ENCODE measurements at places on chromosomes 2 and 18.
A peak's percentile ranks its signal among the peaks of the same experiment; 100 is the strongest.

DNA sequence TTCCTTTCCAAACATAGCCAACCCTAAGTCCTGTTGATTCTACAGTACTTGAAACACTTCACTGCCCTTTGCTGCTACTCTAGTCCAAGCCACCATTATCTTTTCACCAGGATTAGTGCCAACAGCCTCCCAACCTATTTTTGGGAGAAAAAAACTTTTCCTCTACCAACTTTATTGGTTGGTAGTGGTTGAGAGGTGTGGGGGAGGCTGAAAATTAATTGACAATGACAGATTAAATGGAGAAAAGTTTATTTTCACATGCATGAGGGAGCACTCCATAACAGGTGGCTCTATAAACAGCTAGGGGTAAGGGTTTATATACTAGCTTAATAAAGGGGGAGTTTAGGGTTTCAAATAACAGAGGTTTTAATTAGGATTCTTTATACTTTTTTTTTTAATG is 37.8 kb upstream of the ITPRID2 start:
- DNase-seq, result no peak

- no peak for DNase-seq
Measured at GRCh38 chr2:204004912-204005311, 68.3 kb downstream of the ICOS start.

DNA sequence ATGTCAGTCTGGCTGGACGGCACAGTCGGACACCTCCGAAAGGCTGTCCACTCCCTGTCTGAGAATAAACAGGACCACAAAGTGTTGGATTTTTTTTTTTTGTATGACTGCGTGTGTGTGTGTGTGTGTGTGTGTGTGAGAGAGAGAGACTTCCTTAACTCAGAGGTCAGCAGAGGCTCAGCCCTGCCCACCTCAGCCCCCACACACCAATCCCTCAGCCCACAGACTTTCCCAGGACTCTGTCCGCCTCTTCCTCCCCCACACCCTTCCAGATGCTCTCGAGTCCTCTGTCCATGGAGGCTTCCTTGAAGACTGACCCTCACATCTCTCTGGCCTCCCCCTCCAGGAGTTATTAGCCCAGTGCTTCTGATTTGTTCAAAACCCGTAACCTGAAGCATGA is 147.3 kb downstream of the BCL11A start:
- DNase-seq, result no peak

- DNase-seq, result no peak
Measured at GRCh38 chr2:108575132-108575966, 41.1 kb downstream of the LIMS1 start.

DNA sequence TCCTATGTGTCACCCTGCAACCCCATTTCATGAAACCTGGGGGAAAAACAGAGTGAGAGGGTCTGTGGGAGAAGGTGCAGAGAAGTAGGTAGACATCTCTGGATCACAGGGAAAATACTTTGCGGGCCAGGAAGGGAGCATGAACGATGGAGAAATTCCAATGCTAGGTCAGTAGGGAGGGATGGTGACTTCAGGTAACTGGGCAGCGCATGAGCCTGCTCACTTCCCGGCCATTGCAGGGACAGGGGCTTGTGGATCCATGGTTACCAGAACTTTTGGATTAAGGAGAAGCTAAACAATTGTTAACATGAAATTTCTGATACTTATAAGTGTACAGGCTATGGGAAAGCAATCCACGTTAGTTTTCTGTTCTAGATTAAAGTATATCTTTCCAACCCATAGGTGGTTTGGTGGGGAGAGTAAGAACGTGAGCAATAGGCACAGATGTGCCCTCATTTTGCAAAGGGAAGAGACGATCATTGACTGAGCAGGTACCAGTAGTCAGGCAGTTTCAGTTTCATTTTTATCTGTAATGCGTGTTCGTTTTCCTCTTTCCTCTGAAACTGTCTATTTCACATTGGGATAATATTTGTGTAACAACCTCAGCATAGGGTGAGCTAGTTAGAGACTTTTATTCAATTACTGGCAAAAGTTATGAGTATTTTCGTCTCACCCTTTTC is 65.0 kb downstream of the NYAP2 start:
- no peak for DNase-seq

DNA sequence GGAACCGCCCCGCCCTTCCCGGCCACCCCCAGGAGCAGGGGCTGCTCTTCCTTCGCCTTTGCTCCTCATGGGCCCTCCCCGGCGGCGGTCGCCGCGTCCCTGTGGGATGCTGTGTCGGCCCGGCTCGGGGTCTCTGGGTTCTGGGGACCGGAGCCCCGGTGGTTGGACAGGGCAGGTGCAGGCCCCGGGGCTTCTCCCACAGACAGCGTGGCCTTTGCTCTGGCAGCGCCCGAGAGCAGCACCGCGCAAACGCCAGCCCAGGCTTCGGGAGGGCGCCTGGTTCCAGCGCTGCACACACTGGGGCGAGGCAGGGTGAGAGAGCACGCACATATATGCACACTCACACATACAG is 9.0 kb upstream of the KCNG2 start:
- DNase-seq, result no peak

DNA sequence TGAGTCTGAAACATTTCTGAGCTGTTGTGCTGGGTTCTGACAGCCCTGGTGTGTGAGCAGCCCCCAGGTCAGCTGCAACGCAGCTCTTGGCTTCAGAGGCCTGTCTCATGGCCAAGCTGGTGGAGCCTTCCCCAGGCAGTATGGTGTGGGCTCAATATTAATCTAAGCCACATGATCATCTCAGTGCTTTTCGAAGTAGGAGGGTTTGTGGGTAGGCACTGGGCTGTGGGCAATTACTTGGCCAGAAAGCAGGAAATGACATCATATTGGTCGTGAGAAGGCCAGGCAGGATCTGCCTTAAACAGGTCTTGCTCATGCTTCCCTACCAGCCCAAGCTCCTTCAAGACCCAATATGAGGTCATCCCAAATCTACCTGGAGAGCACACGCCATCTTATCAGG is 26.9 kb downstream of the LOXHD1 start:
- DNase-seq, result no peak

DNA sequence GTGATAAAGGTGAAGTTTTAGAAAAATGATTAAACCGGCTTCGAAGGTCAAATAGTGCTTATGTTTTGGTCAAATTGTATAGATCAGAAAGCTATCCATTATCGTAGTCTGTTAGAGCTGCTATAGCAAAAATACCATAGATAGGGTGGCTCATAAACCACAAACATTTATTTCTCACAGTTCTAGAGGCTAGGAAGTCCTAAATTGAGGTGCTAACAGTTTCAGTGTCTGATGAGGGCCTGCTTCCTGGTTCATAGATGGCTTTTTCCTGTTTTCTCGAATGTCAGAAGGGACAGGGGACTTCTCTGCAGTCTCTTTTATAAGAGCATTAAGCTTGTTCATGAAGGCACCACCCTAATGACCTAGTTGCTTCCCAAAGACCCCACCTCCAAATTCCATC is 186.6 kb upstream of the ERBB4 start:
- no peak for DNase-seq

- DNase-seq, result no peak
Measured at GRCh38 chr2:38735999-38736320, 15.2 kb downstream of the SRSF7 start.

- no peak for DNase-seq
Measured at GRCh38 chr2:36701918-36702317, 5.4 kb downstream of the VIT start.

DNA sequence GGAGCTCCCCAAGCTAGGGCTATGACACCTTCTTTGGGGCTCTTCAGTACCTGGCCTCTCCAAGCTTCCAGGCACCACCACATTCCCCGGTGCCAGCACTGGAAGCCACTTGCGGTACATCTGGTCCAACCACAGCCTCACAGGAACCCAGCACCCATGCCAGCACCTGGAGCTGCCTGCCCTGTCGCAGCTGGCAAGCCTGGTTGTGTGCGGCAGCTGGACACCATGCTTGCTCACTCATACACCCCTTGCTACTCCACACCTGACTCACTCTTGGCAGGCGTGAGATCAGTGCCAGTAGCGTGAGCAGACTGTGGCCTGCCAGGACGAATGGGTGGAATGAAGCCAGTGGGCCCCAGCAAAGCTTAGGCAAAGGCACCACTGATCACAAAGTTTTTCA is 34.0 kb downstream of the LRRTM4 start:
- no peak for DNase-seq

DNA sequence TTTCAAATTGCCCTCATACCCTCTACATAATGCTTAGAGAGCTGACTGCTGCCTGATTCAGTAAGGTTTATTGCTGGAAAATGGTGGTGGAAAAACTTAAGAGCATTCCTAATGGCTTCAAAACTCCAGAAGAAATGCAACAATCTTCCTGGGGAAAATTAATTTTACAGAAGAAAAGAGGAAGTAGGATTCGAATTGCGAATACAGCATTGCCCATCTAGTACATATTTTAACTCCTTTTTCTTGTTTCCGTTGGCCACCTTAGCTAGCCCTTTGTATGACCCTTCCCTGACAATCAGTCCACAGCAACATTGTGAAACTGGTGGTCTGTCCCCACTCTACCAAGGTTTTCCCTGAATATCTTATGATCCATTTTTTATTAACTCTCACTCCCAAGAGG is 224.7 kb downstream of the MTX2 start:
- no peak for DNase-seq

DNA sequence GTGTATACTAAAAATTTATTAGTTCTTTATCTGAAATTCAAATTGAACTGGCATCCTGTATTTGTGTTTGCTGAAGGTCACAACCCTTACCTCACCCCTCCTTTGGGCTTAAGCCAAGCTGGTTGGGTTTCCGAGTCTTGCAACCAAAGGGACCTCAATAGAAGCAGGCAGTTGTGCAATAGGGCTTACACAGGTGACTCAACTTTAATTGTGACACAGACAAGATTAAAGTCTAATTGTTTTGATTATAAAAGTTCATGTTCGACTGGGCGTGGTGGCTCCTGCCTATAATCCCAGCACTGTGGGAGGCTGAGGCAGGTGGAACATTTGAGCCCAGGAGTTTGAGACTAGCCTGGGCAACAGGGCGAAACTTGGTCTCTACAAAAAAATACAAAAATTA is 71.5 kb downstream of the RAB31 start:
- no peak for DNase-seq

DNA sequence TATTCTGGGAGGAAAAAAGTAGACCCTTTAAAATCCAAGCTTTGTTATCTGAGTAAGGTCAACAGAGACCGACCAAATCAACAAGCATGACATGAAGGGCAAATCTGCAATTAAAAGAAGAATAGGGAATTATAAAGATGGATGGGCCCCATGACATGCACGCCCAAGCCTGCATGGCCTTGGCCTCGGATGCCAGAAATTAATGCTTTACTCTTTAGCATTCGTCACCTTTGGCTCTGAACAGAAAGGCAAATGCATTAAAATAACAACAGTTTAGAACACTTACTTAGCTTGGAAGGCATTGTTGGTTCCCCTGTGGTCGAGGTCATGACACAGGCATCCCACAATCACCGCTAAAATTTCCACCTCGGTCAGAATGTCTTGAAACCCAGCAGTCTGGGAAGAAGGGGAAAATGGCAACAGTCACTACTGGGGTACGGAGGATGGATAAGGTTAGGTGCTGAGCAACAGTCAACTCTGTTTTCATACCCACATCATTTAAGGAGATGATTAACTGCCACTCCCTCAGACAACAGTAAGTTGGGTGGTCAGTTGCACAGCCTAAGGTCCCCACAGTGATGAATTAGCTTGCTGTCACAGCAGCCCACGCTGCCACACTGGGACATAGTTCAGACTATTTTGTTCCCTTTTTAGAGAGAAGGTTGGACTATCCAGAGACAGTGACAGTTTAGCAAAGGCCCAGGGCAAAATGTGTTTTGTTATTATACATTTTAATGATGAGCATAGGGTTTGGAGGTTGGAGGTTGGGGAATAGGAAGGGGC is 319.1 kb downstream of the AGPS start:
- DNase-seq, result no peak

DNA sequence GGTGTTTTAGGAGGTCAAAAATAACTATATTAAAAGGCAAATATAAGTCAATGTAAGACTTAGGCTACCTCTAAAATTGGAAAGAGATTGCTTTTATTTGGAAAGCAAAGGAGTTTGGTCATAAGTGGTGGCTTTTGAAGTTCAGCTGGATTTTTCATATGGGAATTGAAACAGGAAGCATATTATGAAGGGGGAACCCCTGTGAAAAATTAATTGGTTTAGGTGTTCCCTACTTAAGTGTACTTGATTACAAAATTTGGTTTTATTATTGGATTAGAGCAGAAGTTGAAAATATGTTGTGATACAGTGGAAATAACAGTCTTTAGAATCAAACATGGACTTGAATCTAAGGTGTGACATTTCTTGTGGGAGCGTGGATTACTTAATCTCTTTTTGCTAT is 121.4 kb upstream of the TTC27 start:
- no peak for DNase-seq

DNA sequence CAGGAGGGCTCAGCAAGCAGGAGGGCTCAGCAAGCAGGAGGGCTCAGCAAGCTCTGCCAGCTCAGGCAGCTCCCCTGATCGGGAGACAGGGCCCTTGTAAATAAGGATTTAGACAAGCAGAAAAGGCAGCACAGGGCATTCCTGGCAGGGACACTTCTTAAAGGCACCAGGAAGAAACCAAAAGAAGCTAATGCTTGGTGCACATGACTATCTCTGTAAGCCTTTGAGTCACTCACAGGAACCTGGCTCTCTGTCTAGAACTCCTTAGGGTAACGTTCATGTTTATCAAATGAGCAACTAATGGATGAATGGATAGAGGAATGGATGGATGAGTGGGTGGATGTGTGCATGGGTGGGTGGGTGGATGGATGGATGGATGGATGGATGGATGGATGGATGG is 28.4 kb downstream of the TMEM37 start:
- no peak for DNase-seq

DNA sequence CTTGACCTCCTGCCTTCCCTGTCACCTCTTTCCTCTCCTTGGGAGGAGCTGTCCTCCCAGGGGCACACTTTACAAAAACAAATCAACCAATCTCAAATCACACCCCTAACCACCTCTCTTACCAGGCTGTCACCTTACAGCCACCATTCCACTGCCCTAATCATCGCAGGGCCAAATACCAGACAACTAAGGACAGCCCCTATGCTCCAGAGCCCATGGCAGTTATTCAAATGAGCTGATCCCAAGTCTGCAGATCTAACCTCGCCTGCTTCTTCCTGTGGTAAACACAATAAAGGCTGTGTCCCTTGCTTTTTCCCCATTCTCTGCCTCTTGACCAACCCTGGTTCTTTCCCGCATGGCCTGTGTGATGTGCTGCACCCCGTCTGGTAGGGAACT is 154.2 kb upstream of the CNTNAP5 start:
- DNase-seq, result no peak

DNA sequence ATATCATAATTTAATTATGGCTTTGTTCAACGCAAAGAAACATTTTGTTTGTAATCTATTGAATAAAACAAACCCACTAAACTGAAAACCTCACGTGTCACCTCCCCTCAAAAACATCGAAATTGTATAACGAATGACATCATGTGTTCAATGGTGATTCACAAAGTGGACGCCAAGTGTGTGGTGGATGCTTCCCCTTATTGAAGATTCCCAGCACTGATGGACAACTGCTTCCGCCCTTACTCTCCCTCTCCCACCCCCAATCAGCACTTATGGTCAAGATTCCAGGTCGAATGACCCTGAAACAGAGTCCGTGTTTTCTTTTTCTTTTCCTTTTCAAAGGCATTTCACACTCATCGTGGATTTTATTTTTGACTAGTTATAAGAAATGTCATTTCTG is 383.0 kb upstream of the SMIM21 start:
- DNase-seq, result no peak

- DNase-seq, result peak; percentile 83
Measured at GRCh38 chr2:88729061-88729745, 37.7 kb downstream of the RPIA start.

Data from GDM1 (cell line).